ENCODE measurements at places on chromosomes 5 and 9.

DNA sequence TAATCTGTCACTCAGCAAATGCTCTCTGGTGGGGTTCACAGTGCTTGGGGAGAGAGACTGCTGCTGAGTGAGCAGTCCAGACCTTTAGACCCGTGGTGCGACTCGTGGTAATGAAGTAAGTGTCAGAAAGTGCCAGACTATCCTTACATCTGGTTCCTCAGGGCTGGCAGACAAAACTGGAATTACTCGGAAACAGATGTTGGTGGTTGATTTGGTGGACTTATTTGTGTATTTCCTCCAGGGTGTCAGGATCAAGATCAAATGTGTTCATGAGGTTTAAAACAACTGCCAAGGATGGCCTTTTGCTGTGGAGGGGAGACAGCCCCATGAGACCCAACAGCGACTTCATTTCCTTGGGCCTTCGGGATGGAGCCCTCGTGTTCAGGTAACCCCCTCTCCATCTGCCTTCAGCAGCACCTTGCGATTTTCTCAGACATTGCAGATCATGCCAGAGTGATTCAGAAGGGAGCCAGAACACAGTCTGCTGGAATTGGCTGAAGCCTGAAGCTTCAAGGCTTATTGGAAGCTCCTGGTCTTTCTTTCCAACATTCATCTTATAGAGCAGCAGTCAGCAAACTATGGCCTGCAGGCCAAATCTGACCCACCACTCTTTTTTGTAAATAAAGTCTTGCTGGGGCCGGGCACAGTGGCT lies 105.2 kb downstream of the LIFR start:
- no peak for DNase-seq

- DNase-seq = no peak
Measured at GRCh38 chr5:82586181-82586580, 308.0 kb upstream of the RPS23 start.

DNA sequence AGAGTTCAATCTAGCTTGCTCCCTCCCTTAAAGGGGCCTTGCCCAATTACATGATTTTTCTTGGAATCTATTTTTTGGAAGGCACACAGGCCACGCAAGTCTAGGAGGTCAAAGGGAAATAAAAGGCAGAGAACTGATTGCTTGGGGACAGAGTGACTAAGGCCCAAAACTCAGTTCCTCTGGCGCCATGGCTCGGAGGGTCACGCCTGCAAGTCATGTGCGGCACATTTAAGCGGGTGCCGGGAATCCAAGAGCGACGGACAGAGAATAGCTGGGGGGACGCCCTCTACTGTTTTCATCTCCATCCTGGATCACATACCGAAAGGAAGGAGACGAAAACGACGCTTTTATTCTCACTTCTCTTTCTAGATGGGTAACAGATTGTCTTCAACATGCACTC lies 78.6 kb downstream of the FREM1 start:
- DNase-seq = no peak

DNA sequence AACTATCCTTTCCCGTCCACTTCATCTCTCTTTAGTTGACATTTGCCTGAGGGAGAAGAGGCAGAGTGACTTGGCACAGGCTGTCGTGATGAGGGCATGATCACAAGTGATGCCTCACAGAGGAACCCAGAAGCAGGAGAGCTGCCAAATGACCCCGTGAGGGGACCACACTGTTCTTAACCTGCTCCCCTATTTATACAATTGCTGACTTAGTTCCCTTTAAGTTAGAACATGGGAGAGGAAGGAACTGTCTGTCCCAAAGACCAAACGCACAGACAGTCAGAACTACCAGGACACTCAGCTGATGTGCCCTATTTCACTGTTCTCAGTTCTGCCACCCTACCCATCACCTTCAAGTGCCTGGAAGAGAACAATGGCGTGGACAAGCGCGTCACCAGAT lies 73.7 kb downstream of the SLC1A3 start:
- DNase-seq = no peak

DNA sequence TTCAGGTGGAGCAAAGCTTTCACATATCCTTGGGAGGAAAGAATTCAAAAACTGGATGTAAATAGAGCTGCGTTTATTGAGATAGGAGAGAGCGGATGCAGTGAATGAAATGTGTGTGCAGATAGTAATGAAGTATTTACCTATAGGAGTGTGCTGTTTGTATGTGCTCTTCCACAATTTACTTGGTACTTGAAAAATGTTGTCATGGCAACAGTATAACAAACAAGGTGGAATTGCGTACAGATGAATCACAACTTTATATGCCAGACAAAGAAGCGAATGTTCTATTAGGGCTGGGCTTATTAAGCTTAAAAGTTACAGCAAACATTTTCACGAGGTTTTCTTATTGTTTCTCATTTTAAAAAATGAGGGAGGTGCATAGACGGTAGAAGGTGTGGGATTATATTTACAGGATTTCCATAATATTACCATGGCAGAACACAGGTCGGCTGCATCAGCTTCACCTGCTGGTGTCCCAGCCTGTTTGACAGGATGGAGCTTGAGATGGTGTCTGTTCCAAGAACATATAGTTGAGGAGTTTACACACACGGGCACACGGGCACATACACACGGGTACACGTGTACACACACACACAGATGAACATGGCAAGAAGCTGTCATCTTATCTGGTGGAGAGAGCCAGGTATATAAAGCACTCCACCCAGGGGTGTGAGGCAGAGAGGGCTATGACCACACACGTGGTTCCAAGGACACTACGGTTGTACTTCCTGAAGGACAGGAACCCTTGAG lies 155.7 kb downstream of the RMI1 start:
- no peak for DNase-seq

DNA sequence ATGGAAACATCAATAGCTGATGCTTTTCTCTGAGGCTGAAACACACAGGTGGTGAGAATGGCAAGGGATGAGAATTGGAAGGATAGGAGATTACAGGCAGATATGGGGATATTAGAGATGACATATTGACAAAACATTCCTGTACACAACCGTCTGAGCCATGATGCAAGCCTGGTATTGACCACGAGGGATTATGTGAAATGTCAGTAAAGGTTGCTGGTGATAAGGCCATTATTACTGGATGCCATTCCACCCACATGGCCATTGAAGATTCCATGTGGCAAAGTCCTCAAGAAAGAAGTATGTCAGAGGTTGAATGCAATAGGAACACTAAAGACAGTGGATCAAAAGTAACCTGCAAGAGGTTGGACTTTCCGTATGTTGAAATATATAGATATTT lies 15.7 kb downstream of the GRAMD2B start:
- no peak for DNase-seq

GRCh38 chr5:62465985-62466925 lies 53.7 kb downstream of the IPO11 start:
- no peak for DNase-seq

- DNase-seq = no peak
Measured at GRCh38 chr9:77427256-77427927, 220.7 kb downstream of the GNA14 start.

DNA sequence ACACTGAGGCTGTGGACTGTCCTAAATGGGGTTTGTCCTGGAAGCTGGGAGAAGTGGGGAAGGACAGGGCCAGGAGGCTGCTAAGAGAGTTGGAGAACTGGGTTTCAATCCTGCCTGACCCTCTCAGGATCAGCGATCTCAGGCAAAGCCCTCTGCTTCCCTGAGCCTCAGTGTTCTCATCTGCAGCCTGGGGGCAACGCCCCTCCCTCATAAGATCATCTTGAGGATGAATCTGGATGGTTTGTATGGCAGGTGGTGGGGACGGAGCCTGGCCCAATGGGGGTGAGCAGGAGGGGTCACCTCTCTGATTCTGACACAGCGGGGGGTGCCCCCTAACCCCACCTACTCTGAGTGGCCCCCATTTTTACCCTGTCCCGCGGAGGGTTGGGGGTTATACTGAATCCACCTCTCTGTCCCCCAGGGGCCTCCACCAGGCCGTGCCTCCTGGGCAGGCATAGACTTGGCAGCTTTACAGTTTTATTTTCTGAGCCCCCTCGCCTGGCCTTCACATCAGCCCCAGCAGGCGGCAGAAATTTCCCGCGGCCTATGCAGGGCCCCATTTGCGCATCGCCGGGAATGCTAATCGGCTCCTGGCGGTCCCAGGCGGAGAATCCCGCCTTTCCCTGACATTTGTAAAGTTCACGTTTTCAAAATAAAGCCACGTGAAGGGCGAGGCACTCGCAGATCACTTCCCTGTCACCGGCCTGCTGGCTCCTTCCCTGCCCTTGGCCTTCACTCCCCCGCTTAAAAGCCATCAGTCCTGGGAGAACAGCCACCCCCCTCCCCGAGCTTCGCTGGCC lies 17.8 kb upstream of the LAMC3 start:
- DNase-seq = no peak

- DNase-seq = no peak
Measured at GRCh38 chr5:97297704-97298091, 114.7 kb upstream of the RIOK2 start.

DNA sequence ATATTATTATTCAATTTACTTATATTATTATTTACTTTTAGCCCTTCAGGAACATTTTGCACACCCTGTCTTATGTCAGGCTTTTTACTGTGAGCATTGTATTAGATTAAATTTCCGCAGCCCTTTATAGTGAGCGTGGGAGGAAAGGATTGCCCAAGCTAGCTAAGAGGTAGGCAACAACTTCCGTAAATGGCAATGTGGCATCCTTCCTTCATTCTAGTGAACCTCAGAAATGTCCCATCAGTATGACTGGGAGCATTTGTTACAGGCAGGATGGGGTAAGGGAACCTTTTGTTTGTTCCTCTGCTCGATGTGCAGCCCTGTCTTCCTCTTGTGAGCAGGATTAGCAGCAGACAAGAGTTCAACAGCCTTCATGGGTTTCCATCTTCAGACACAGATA lies 6.2 kb upstream of the CD180 start:
- DNase-seq = no peak

- no peak for DNase-seq
Measured at GRCh38 chr9:94277885-94278536, 18.9 kb downstream of the ZNF169 start.

GRCh38 chr5:115806986-115807653 lies 9.3 kb downstream of the CDO1 start:
- DNase-seq = no peak

DNA sequence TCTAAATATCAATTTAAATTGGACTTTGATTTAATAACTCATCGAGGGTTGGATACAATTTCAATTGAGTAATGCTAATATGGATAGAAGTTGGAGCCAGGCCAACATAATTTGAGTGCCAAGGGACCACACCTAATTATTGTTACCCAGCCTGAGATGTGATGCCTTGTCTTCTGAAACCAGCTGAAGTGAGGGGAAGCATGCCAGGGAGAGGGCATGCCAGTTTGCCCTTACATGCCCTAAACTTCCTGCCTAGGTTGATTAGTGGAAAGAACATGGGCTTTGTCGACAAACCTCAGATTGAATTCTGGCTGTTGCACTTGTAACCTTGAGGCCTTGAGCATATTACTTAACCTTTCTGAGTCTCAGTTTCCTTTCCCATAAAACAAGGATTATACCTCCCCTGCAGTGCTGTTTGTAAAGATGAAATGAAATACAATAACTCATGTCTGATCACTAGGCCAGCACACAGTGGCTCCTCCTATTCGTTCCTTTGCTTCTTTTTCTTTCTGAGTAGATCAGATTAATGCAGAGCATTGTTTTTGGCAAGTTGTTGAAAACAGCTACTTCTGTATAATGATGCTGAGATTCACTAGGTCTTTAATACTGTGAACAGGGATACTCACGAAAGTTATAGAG lies 412.8 kb downstream of the TLE4 start:
- no peak for DNase-seq

DNA sequence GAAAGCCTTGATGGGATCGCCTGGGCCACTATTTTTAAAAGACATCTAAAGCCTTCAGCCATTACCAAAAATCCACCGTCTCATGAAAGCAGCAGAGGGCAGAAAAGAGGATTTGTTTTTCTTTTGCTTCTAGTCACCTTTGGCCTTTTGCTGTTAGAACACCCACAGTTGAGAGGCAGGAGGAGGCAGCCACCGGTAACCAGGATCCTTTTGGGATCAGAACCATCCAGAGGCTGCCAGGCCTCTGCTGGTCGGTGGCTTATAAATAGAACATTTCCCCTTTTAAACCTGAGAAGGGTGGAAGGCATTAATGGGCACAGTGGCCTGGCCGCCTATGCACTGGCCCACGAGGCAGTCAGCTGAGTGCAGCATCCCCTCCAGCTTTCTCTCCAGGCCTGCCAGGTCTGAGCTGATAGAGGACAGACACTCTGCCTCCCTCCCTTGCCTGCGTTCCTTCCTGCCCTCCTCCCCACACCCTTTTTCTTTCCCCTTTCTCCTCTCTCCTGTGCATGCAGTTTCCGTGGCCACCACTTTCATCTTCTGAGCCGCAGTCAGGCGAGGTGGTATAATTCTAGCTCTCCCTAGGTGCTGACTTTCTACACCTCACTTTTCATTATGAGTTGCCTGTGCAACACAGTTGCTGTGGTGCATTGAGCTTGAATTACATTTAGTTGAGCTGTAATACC lies 253.4 kb downstream of the ARHGAP26 start:
- no peak for DNase-seq

DNA sequence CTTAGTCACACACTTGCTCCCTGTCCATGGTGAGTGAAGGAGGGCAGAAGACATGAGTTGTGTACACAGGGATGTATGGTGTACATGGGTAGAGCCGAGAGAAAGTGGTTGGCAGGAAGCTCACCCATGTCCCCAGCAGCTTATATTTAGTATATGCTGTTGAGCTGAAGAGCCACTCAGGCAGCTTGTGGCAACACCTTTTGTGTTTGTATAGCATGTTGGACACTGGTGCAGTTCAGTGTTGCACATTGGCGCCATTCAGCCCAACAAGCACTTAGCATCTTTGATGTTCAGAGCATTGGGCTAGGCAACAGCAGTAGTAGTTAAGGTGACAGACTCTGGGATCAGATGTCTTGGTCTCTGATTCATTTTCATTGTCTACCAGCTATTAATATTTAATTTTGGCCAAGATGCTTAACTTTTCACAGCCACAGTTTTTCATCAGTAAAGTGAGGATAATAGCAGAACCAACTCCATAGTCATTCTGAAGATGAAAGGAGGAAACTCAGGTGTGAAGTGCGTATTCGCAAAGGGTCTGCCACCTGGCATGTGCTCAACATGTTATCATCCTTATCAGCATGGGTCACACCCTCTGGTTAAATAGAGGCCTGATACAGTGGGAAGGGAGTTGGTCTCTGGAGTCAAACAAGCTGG lies 184.8 kb downstream of the NR3C1 start:
- DNase-seq = no peak

GRCh38 chr5:92401492-92401891 lies 1018.4 kb upstream of the ARRDC3 start:
- no peak for DNase-seq

DNA sequence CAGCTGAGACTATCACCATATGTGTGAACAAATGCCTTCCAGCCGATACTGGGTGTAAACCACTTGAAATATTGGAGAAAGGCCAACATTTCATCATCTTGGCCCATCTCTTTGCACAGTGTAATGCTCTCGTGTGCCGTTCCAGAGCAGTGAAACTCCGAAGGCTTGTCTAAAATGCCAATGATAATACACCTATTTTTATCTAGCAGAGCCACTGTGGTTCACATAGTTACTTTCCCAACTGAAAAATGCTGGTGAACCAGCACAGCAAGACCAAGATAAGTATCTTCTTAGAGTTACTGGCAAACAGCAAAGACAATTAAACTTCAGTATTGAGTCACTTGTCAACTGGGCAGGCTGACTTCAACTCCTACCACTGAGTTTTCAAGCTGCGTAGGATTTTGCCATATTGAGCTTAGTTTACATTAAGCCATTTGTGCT lies 379.9 kb upstream of the ACTBL2 start:
- DNase-seq = no peak

GRCh38 chr5:100901821-100902341 lies 1.2 kb downstream of the ST8SIA4 start:
- DNase-seq = peak; percentile 53

All from T-helper 17 cell (primary cell).